Right lung (tissue), 10 donors: ENCODE measurements at places on chromosomes 12 and 14.

- DNase-seq, result no peak
Measured at GRCh38 chr12:76688631-76689030, 75.3 kb upstream of the ZDHHC17 start.

DNA sequence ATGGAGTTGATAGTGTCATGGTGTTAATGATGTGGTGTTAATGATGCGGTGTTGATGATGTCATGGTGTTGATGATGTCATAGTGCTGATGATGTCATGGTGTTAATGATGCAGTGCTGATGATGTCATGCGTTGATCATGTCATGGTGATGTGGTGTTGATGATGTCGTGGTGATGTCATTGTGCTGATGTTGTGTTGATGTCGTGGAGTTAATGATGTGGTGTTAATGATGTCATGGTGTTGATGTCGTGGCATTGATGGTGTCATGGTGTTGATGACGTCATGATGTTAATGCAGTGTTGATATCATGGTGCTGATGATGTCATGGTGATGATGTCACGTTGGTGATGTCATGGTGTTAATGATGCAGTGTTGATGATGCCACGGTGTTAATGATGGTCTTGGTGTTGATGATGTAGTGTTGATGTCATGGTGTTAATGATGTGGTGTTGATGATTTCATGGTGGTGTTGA lies 49.1 kb upstream of the RIMBP2 start:
- no peak for DNase-seq

DNA sequence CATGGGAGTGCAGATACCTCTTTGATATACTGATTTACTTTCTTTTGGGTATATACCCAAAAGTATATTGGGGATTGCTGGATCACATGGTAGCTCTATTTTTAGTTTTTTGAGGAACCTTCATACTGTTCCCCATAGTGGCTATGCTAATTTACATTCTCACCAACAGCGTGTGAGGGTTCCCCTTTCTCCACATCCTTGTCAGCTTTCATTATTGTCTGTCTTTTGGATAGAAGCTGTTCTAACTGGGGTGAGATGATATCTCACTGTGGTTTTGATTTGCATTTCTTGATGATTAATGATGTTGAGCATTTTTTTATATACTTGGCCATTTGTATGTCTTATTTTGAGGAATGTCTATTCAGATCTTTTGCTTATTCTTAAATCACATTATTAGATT lies 44.1 kb upstream of the JDP2 start:
- DNase-seq, result no peak

GRCh38 chr14:75497701-75498100 lies 24.6 kb upstream of the BATF start:
- no peak for DNase-seq

GRCh38 chr12:39931857-39932256 lies 174.0 kb downstream of the SLC2A13 start:
- no peak for DNase-seq

DNA sequence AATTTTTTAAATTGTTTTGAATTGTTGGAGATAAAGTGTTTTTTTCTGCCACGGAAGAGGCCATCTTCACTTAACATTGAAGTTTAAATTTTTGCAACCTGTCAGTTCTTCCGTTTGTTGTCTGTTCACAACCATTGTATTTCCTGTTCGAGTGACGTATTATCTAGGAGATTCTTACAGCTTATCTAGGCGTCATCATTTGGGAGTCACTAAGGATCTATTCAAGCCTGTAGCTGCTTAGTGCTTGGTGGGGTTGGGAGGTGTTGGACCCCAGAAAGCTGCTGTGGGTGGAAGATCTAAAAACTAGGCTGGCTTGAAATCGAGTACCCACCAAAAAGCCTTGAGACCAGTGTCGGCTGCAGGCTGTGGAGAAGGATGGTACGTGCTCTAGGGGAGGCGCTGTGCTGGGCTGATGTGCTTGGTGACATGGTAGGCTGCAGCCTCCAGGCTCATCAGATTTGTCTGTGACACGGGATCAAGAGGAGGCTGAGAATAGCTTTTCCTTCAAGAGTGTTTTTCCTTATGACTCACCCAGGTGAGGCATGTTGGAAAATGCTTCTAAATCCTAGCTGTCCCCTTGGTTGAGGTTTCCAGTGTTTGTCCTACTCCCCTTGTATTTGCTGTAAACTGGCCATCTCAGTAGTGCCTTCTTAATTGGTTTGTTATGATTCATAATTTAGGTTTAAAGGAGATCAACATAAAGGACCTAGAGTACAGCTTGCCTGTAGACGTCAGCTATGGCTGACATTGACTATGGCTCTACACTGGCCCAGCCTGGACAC lies 57.8 kb downstream of the ATG14 start:
- no peak for DNase-seq
